ENCODE measurements at places on chromosomes 12 and 14.

GRCh38 chr14:95483309-95484165, 32.9 kb downstream of the SYNE3 start:
- DNase-seq, result no peak

GRCh38 chr14:33774723-33775470, 176.0 kb downstream of the EGLN3 start:
- DNase-seq, result no peak

DNA sequence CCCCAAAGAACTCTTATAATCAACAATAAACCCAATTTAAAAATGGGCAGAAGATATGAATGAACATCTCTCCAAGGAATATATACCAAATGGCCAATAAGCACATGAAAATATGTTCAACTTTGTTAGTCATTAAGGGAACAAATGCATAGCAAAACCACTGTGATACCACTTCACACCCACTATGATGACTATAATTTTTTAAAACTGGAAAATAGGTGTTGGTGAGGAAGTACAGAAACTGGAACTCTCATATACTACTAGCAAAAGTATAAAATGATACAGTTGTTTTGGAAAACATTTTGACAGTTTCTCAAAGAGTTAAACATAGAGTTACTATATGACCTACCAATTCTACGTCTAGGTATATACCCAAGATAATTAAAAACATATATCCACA, 9.4 kb upstream of the HEATR5A start:
- DNase-seq, result no peak

DNA sequence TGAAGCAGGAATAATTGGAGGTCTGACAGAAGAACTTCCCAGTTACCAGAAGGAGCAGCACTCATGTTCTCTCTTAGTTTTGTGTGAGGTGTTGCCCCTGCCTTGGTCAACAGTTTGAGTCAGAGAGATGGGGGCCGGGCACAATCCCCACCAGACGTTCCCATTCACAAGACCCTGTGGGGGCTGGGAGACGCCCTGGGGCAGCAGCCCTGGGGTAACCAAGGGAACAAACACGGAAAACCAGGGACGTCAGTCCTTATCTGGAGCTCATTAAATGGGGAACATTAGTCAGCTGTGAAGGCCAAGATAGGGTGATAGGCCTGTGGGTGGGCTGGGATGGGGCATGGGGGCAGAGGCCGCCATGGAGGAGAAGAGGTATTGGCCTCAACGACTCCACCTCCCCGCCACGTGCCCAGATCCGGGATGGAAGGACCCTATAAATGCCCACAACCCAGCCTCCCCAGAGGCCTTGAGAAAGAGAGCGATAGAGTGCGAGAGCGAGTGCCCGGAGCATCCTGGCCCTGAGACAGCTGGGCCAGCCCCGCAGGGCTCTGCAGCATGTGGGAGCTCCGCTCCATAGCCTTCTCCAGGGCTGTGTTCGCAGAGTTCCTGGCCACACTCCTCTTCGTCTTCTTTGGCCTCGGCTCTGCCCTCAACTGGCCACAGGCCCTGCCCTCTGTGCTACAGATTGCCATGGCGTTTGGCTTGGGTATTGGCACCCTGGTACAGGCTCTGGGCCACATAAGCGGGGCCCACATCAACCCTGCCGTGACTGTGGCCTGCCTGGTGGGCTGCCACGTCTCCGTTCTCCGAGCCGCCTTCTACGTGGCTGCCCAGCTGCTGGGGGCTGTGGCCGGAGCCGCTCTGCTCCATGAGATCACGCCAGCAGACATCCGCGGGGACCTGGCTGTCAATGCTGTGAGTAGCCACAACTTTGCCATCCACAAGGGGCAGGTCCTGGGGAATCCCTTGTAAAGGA, at the start of gene AQP2:
Gene AQP2, plus strand, starts transcription at position 465 of the 979 bp plus-strand sequence. Its CDS starts 94 bp downstream, at position 559.
- DNase-seq, result no peak

DNA sequence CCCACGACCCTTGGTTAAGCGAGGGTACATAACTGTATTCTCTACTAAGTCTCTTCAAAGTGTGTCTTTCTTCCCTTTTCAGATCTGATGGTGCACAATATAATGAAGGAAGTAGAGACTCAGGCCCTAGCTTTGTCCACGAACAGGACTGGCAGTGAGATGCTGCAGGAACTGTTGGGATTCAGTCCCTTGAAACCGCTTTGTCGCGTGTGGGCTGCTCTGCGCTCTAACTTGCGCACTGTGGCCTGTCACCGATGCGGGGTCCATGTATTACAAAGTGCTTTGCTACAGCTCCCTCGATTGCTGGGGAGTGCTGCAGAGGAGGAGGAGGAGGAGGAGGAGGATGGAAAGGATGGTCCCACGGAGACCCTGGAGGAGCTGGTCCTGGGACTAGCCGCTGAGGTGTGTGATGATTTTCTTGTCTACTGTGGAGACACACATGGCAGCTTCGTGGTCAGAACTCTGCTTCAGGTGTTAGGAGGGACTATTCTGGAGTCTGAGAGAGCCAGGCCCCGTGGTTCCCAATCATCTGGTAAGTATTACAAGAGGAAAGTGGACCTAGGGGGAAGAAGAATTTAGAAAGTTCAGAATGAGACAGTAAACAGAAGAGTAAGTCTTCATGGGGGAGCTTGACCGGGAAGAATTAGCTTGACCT, 803 bp downstream of the NOP9 start:
- no peak for DNase-seq

DNA sequence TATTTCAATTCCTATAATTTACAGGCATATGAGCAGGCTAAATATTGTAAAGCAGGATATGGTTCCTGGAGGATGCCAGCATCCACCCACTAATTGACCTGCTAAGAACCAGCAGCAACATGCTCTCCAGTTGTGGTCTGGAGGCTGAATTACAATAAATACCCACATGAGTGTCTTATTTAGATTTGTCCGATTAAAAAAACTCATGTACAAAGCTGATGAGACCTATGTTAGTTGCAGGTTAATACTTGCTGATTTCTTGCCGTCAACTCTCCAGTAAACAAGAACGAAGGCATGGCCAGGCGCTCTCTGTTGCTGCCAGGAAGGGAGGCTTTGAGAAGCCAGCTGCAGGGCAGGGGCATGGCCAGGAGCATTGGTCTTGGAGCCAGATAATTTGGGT, 169.3 kb upstream of the PRICKLE1 start:
- DNase-seq, result no peak

DNA sequence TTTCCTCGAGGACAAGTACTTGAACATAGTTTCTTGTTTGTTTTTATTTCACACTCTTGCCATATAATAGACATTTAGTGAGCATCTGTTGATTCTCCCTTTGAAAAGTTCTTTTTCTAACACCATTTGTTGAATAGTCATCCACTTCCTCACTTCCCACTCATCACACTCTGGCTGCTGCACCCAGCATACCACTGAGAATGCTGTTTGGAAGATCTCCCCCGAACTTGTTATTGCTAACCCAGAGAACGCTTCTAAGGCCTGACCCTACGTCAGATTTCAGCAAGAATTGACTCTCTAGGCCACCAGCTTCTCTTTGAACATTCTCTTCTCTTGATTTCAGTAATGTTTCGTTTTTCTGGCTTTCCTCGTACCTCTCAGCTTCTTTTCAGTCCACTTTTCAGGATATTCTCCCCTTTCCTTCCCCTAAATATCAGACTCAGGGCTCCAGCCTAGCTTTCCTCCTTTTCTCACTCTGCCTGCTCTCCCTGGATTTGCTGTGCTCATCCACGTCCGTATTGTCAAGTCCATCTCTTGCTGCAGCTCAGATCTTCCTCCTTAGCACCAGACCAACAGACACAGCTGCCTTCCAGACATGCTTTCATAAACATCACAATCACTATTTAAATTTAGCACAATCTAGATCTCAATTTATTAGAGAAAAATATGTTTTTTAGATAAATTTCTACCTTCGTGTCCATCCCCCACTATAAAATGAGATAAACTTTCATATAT, 94.0 kb upstream of the SLC38A4 start:
- DNase-seq, result no peak

GRCh38 chr12:123850246-123851134, 88.4 kb downstream of the DNAH10 start:
- no peak for DNase-seq

GRCh38 chr12:450438-450837, 9.3 kb upstream of the B4GALNT3 start:
- DNase-seq, result no peak

DNA sequence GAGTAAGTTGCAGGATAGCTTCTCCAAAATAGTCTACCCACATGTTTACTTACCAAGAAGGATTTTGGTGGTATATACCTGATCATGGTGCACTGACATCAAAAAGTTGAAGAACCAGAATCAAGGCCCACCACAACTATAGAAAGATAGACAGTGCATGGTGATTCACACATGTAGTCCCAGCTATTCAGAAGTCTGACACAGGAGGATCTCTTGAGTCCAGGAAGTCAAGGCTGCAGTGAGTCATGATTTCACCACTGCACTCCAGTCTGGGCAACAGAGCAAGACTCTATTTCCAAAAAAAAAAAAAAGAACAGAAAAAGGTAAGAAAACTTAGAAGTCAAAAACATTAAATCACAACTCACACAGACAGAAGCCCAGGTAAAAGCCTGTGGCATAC, 422.2 kb upstream of the FOXG1 start:
- no peak for DNase-seq
